ENCODE measurements at places on chromosomes 7 and 10.

GRCh38 chr10:91796331-91797047 is 1.7 kb upstream of the TNKS2 start:
- no peak for DNase-seq

DNA sequence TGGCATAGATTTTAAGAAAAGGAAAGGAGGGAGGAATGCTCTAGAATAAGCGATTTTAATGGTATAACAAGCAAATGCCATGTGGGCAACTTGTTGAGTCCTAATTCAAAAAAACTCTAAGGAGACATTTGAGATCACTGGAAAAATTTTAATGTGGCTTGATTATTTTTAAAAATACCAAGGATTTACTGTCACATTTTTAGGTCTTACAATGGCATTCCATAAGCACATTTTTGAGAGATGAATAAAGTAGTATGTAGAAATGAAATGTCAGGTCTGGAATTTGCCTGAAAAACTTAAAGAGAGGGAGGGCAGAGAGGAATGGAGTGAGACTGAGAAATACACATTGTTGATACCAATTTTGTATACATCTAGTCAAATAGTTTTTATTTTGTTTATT is 20.3 kb downstream of the NCAPG2 start:
- DNase-seq = no peak

GRCh38 chr7:44321796-44322195 is 3.6 kb downstream of the CAMK2B start:
- DNase-seq = no peak

- no peak for DNase-seq
Observed at GRCh38 chr7:105439174-105439893, 50.6 kb upstream of the SRPK2 start.

DNA sequence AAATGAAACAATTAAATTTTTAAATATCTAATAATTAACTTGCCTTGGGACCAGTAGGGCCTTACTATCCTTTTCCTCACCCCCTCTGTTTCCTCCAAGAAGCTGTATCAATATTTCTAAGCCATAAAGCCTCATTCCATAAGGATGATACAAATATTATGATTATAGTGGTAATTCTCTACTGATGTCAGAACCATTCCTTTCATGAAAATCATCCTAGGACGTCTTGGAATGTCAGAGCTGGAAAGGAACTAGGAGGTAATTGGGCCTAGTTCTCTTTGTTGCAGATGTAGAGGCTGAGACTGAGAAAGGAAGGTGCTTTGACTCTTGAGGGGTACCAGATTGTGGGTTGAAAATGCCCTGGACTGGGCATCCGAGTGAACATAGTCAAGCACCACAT is 766.7 kb upstream of the GHITM start:
- no peak for DNase-seq

GRCh38 chr10:106825576-106826364 is 338.7 kb downstream of the SORCS1 start:
- DNase-seq = no peak

DNA sequence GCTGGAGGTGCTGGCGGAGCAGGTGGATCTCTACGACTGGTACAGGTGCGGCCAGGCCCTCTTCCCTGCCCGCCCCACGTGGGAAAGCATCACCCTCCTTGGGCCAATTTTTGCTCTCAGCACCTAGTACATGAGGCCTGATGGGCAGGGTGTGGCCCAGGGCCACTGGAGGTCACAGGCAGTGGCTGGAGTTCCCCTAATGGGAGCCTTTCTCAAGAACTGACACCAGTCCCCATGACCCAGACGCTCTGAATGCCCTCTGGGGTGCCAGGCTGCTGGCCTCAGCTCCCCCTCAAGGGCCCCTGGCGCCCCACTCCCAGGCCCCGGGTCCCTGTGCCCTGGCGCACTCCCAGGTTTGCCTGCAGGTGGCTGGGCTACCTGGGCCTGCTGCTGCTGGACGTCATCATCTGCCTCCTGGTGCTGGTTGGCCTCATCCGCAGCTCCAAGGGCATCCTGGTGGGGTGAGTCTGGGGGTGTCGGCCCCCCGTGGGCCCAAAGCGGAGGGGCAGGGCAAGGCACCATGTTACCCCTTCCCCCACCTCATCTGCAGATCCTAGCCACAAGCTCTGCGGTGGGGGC is 15.9 kb downstream of the TTYH3 start:
- DNase-seq = no peak

GRCh38 chr7:130150587-130150986 is 54.6 kb downstream of the TMEM209 start:
- no peak for DNase-seq

DNA sequence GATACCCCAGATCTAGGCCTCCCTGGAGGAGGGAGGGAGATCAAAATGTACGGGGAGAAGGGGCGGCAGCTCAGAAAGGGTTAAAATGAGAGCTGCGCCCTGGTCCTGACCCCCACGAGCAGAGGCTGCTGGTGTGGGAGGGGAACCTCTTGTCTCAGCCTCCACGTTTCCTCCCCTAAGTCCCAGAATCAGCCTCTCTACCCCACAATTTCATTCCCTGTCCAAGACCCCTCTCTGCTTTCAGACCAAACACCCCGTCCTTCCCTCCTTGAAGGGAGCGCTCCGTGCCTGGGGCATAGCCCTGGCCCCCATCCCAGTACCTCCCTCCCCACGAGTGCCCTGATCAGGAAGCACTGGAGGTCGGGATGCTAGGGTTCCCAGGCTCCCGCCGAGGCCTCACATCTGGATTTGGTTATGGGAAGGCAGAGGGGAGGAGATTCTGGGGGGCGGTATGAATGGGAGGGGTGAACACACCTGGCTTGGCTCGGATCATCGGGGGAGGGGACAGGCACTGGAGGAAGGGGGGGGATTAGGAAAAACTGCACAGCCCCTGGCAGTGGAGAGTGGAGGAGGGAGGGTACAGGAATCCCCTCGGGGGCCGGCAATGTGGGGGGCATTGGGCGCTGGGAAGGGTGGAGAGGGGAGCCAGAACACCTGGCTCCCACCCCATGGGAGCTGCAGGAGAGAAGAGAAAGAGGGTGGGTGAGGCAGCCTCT is 2.7 kb downstream of the EPHB4 start:
- DNase-seq = no peak

GRCh38 chr10:119455609-119456434 is 86.7 kb downstream of the RGS10 start:
- DNase-seq = peak; percentile 46
